Esophagus squamous epithelium (tissue), 5 donors: ENCODE measurements at places on chromosomes 11 and 22.

- DNase-seq, result no peak
Measured at GRCh38 chr11:11810764-11811726, 30.7 kb upstream of the USP47 start.

GRCh38 chr22:33726294-33726734, 194.0 kb downstream of the LARGE1 start:
- no peak for DNase-seq

DNA sequence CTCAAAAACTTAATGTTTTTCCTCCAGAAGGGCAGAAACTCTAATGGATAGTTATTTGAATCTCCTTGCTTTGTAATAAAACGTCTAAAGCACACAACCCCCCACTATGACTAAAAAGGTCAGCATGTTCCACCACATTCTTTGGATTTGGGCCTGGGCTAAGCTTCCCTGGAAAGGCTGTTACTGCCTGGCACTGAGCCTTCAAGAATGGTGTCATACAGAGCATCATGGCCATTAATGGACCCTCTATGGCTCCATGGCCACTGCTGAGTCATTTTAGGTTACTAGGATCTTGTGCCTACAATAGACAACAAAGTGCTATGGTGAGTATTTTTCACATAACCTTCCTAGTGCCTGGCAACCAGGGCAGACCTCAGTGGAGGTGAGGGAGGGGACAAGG, 242.6 kb upstream of the FAT3 start:
- no peak for DNase-seq

GRCh38 chr11:46277622-46278386, at the start of gene CREB3L1:
TSS of gene CREB3L1 (plus strand) at chr11:46277662. CDS start at chr11:46278112, 450 bp downstream.
- DNase-seq, result no peak

GRCh38 chr11:74633406-74634393, 41.3 kb downstream of the POLD3 start:
- DNase-seq, result no peak

- DNase-seq, result no peak
Measured at GRCh38 chr11:128375961-128376360, 211.4 kb downstream of the ETS1 start.

DNA sequence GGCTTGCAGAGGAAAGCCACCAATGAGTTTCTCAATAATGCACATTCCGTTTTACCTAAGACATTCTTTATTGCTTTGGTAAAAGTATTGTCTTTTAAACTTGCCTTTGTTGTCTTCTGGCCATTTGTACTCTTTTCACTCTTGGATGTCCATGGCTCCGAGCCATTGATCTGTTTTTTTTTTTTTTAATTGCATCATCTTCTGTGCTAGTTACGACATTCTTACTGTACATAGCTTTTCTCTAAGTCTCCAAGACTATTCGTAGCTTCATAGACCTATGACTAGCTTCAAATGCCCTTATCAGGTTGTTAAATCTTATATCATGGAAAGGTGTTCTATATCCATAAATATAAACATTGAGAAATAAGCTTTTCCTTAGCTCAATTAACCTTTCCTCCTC, 1522.6 kb downstream of the FAM181B start:
- no peak for DNase-seq

DNA sequence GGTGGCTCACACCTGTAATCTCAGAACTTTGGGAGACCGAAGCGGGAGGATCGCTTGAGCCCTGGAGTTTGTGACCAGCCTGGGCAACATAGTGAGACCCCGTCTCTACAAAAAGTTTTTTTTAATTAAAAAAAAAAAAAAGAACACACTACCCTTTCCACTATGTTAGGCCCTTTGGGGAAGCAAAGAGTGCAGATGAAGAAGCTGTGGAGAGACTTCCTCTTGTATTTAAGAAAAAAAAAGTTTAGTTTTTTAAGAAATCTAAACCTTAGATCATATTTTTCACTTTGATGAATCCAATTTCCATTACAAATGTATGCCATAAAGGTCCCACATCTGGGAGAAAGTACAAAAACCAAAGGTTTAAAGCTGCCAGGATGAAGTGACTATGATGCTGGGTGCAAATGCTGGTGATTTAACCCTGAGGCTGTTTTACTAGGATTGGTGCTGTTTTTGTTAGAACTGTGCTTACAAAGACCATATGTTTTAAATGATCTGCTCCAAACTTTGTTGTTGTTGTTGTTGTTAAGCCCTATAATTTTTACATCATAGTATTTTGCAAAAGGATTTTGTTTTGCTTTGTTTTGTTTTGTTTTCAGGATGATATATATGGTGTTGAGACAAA, 28.9 kb upstream of the ACER3 start:
- no peak for DNase-seq

DNA sequence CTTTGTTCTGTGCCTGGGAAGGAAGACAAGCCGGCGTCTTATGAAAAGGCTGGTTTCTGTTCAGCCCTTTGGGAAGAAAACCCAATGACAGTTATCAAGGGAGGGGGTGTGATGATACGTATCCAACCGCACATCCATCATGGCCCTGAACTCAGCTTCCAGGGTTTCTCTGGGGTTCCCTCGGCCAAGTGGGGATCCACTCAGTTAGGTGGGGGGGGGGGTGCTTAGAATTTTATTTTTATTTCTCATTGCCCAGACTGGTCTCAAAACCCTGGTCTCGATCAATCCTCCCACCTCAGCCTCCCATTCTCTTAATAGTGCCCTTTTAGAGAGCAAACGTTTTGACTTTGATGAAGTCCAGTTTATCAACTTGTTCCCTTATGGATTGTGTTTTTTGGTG, 25.7 kb downstream of the KCNQ1 start:
- no peak for DNase-seq

GRCh38 chr11:9738116-9738515, 74.2 kb downstream of the SWAP70 start:
- DNase-seq, result no peak

DNA sequence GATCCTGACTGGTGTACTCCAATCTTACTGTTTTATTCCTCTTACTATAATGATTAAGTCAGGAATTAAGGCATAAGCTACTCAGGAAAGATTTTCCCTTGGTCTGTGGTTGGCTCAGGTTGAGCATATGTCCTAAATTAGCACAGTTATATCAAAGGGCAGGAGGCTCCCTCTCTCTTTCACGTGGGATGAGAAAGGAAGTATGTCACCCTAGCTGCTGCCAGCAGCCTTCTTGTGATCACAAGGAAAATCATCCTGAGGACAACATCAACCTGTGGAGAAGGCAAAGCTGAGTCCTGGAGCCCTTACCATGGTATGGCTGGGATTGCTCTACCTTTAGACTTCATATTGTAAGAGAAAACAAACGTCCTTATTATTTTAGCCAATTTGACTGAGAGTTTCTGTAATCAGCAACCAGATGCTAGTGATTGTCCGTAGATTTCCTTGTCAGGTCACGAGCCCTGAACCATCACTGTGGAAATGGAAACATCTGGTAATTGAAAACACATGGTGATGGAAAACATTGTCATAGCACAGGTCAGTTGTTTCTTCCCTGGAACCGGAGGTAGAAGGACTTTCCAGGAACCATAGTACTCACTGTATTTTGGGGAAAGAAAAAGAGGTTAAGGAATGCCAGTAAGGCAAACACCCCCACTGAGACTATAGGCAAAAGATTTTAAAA, 40.6 kb upstream of the DEUP1 start:
- DNase-seq, result no peak

DNA sequence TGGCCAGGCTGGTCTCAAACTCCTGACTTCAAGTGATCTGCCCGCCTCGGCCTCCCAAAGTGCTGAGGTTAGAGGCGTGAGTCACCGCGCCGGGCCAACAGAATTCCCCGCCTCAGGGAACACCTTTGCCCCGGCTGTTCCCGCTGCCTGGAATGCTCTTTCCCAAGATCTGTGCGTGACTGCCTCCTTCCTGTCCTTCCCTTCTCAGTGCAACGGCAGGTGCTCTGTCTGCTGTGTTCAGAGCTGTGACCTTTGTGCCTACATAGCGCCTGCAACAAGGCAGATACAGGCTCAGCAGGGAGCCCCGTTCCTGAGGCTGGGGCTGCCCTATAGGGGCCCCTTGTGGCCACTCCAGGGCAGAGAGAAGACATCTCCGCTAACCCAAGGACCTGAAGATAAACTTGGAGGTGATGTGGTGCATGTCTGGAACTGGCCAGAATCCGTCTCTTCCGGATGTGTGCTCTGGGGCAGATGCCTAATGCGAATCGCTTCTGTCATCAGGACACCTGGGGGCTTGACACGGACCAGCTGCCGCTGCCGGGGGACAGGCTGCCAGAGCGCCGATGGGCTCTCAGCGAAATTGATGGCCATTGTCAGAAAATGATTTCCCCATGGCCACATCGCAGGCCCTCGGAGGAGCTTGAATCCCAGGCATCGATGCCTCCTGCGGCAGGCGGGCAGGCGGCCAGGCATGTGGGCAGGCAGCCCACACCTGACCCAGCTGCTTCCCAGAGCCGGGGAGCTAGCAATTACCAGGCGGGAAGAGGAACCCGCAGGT, 43.5 kb upstream of the TCF20 start:
- DNase-seq, result no peak

GRCh38 chr11:105689631-105690030, 79.8 kb downstream of the GRIA4 start:
- DNase-seq, result no peak

DNA sequence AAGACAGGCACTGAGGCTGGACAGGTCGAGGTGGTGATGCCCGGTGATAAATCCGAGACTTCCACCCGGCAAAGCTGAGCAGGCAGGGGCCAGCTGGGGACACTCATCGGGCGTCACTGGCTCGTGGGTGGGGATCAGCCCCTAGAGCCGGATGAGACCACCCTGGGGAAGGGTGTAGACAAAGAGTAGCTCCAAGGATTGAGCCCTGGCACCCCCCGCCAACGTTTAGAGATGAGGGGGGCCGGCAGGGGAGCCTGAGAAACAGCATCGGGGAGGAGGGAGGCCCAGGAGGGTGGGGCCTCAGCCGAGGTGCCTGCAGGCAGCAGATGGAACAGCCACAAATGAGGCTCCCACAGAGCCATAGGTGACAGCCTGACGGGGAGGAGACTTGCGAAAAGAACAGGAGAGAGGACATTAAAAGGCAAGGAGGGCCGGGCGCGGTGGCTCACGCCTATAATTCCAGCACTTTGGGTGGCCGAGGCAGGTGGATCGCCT, 27.4 kb upstream of the CBX7 start:
- DNase-seq, result no peak

DNA sequence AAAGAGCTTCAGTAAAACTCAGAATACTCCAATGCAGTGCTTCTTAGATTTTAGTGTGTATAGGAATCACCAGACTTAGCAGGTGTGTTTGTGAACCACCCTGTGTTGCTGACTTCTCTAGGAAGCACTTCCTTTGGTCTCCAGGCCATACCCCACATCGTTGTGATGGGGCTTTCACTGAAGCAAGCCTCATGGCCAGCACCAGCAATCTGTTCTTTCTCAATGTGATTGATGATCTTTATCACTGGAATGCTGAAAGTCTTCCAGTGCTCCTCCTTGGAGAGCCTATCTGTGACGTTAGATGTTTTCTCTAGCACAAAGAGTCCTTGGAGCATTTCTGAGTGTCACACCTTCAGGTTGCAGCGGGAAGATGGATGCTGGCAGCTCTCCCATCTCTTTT, 280.5 kb downstream of the DDX10 start:
- DNase-seq, result no peak

- no peak for DNase-seq
Measured at GRCh38 chr11:78825591-78826020, 250.9 kb upstream of the NARS2 start.

DNA sequence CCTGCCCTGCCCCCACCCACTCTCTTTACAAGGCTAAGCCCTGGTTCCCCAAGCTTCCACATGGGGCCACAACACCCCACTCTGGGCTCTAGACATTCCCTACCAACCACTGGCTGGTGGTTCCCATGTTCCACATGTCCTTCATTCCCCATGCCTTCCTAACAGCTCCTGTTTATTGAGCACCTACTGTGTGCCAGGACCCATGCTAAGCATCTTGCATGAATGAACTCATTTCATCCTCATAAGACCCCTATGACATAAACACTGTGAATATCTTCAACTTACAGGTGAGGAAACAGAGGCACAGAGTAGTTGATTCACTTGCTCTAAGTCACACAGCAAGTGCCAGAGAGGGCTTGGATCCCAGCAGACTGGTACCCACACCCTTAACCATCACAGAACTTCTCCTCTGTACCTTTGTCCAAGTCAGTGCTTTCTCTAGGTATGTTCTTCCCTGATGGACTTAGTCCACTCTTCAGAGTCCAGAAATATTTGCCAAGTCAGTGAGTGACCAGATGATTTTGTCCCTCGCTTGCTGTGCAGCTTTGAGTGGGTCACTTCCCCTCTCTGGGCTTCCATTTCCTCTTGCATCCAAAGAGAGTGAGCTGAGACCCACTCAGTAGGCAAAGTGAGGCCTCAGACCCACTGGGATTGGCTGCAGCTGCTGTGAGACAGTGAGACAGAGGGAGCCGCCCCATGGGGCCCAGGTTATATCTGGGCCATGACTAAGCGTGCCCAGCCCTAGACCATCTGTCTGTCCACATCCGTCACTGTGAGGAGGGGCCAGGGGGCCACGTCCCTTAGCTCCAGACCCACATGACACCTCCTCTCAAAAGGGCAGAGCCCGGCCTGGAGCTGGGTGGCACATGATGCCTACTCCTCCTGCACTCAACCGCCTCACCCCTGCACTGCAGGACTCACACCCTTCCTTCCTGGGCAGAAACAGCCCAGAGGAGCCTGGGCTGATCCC, 132.4 kb downstream of the MN1 start:
- no peak for DNase-seq

DNA sequence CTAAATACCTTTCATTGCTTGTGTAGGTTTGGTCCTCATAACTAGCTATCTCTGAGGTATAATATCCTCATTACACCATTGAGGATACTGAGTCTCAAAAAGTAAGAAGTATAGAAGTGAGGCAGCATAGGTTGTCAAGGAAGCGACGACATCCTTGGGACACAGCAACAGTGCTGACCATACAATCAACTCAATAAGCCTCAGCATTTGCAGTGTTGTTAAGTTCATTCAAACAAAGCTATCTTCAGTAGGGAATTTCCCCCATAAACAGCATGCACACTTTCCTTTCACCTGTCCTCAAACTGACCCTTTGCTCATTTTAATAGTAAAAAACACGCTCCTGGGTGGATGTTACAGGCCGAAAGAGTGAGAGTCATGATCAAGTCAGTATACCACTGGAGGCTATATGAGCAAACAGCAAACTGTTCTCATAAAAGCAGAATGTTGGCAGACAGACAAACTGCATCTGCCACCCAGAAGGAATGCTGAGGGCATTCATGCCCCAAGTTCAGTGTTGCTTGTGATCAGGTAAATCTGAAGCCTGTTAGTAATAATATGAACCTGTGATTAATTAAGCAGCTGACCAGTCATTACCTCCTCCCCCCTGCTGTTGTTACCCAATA, 756.2 kb upstream of the TENM4 start:
- no peak for DNase-seq
